ENCODE measurements at places on chromosomes 2 and 18.
A peak's percentile ranks its signal among the peaks of the same experiment; 100 is the strongest.

DNA sequence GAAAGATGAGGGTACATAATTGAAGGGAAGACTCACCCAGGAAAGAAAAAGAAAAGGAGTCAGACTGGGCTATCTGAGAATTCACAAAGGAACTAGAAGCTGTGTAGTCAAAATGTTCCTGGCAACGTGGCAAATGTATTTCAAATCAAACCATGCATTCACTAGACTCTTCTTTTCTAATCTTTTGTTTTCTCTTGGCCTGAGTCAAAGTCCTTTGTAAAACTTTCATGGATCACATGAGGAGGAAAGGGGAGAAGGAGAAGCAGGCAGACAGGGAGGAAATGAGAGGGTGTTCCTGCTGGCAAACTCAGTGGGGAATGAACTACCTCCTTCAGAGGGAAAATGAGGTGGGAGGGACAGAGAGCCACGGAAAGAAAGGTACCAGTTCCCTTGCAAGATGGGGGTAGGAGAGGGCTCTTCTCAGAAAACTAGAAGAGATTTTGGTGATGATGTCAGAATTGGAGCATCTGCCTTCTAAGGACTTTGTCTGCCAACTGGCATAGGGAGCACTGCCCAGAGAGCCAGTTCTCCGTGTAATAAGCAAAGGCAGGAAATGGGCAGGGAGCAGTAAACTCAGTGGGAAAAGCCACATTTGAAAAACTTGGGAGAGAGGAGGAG, 51.4 kb downstream of the SLC8A1 start:
- DNase-seq = no peak

GRCh38 chr2:862731-863466, 87.8 kb upstream of the SNTG2 start:
- no peak for DNase-seq

- no peak for DNase-seq
Observed at GRCh38 chr2:99777656-99778290, 288.0 kb upstream of the REV1 start.

DNA sequence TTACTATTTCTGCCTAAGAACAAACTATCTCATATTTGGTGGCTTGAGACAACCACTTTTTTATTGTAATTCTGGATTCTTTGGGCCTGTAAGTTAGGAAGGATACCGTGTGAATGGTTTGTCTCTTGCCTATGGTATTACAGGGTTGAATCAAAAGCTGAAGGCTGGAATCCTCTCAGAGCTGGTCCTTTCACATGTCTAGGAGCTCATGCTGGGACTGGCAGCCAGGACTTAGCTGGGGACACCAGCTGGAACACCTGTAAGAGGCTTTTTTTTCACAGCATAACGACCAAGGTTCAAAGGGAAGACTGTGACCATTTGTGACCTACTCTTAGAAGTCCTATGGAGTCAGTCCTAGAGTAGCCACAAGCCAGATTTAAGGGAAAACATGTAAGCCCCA, 226.3 kb downstream of the ZNF804A start:
- no peak for DNase-seq

GRCh38 chr2:71620116-71620515, 166.8 kb downstream of the DYSF start:
- no peak for DNase-seq

DNA sequence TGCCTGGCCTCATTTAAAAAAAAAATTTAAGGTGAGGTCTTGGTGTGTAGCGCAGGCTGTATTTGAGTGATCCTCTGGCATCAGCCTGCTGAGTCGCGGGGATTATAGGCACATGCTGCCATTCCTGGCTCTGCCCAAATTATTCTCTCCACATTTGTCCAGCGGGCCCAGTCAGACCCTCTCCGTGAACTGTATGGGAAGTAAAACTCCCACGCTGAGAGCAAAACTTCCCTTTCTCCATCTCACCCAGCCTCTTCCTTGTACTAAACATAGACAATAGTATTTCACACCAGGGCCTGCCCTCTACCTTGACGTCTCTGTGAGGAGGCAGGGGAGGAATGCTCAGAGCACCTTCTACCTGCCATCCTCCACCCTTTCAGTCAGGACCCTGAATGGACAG, 37.0 kb downstream of the EIF4E2 start:
- DNase-seq = no peak

DNA sequence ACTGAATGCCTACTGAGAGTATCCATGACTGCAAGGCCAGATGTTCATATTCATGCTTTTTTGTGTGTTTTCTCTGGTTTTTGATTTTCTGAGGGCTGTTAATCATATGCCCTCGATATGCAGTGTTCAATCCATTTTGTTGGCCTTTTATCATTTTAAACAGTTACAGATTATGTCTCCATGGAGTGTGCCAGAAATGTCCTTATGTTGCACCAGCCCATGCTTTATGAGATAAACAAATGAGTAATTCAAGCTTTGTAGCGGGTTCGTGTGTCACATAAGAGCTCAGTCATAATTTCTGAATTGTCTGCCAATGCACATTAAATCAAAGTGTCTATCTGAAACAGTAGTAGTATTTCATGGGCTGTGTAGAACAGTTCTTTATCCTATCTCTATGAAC, 583.0 kb downstream of the THSD7B start:
- no peak for DNase-seq

- DNase-seq = no peak
Observed at GRCh38 chr2:86022661-86023365, 82.9 kb downstream of the POLR1A start.

DNA sequence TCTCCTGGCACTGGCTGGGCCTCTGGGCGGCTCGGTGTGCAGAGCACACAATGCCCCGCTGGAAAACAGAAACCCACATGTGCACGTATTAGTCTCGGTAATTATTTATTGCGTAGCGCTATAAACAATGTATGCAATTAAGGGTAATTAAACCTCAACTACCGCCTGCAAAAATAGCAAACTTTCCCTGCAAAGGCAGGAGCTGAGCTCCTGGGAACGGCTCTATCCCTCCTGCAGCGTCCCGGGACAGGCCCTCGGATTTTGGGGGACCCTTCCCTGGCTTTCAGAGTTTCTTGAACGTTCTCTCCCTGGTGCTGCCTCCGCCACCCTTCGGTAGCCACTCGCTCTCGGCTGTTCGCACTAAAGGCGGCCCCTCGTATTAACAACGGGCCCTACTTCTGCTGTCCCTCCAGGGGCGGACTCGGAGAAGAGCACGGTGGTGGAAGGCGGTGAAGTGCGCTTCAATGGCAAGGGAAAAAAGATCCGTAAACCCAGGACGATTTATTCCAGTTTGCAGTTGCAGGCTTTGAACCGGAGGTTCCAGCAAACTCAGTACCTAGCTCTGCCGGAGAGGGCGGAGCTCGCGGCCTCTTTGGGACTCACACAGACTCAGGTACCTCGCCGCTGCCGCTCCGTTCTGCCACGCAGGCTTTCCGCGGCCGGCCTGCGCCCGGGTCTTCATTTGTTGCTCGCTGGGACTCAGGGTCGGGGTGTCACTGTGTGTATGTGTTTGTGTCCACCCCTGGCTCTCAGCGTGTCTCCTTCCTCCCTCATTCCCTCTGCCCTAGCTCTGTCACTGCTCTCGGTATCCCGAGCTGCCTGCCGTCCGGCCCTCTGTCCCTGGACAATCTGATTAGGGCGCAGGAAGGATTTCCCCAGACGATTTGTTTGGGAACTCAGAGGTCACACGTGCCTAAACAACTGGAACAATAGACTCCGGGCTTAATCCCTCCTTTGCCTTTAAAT, 1.2 kb downstream of the DLX1 start:
- peak; percentile 72 for DNase-seq

DNA sequence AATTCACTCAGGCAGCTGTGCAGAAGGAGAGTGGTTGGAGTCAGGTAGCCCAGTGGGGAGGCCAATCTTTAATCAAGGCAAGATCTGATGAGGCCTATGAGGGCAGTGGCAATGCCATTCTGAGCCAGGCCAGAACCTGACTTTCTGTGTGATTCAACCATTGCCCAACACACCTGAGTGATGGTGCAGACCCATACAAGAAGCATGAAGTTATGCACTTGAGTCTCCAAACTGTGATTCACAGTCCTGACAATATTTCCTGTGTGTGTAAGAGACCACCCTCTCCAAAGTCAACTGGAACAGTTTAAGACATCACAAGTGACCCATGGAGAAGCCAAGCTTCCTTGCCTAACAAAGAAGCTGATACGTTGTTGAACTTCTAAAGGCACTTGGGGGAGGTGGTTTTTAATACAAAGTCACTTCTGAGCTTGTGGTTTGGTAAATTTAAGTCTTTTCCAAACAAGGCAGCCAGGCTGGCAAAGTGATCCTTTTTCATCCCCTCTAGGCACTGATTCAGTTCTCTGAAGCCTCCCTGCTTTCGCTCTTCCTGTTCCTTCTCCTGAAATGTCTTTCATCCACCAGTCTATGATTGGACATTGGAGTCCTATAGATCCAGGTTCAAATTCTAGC, 49.0 kb downstream of the VSNL1 start:
- no peak for DNase-seq

- no peak for DNase-seq
Observed at GRCh38 chr2:73931531-73932500, 5.1 kb downstream of the DGUOK start.

DNA sequence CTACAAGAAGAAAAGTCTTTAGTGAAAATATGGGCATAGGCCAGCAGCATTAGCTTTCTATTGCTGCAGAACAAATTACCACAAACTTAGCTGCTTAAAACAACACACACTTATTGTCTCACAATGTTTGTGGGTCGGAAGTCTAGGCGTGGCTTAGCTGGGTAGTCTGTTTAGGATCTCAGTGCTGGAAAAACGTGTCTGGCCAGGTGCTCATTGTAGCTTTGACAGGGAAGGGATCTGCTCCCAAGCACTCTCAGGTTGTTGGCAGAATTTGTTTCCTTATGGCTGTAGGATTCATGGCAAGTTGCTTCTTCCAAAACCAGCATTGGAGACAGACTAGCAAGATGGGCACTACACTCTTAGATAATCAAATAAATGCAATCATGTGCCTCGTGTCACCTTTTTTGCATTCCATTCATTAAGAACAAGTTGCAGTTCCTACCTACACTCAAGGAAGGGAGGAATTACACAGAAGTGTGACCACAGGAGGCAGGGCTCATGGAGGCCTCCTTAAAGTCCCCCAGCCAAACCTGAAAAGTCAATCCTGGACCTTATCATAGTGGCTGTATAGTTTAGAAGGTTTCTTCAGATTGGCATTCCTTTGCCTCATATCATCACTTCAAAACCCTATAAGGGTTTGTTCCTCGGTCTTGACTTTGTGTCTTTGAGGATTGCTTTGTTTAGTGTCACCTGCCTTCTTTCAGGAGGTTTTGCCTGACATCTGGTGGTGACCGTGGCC, 17.3 kb downstream of the MRPL30 start:
- no peak for DNase-seq
